Stimulated activated CD8-positive, alpha-beta memory T cell treated with anti-CD3 and anti-CD28 coated beads, Interleukin-15, amount 100 ng/mL, for 48 hours (primary cell): ENCODE measurements at places on chromosomes 7 and 10.

DNA sequence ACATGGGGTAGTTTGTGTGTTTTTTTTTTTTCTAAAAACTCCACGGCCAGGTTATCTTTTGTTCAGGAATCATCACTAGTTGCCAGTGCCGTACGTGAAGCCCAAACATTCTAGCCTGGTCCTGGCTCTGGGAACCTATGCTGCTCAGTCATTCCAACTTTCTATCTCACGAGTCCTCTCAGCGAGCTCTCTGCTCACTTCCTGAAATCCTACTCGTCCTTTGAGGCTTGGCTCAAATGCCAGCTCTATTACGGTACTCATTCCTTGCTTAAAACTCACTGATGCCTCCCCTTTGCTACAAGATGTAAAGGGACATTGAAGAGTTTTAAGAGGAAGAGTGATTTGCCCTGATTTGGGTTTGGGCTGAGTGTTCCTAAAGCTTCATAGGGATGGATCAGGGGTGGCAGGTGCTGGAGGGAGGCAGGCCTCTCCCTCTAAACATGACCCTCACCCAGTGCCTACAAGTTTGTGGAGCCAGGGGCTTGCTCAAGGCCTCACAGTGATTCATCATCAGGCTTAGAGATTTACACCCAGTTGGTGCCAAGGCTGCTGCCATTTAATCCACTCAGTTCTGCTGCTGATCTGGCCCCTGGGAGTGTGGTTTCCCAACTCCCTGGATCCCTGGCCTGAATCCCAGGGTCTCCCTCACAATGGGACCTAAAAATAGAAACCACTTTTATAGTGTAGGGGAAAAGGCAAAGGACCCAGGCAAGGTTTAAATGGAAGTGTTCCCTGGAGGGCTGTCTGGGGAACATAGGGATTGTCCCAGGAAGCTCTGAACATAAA lies 46.1 kb upstream of the R3HCC1L start:
- no peak for DNase-seq

GRCh38 chr7:7201578-7202374 lies 19.4 kb downstream of the C1GALT1 start:
- no peak for DNase-seq

- DNase-seq, result no peak
Measured at GRCh38 chr10:125824736-125825135, 1.4 kb downstream of the BCCIP start.

- peak; percentile 31 for DNase-seq
Measured at GRCh38 chr10:91901784-91902677, 7.3 kb downstream of the FGFBP3 start.

- no peak for DNase-seq
Measured at GRCh38 chr7:148473703-148474480, 116.7 kb upstream of the C7orf33 start.

- no peak for DNase-seq
Measured at GRCh38 chr7:35593899-35594298, 101.0 kb downstream of the HERPUD2 start.
